ENCODE measurements at places on chromosomes 2 and 18. TPM values are rescaled to one million over a fixed set of nuclear protein-coding genes. Genes with fewer than 3 reads are reported as not detected.

Gene LINC00305
- not detected for total RNA-seq

Gene SP100
- total RNA-seq: 242 TPM

Gene TNS1
- total RNA-seq: 0.25 TPM

Gene CCDC74A
- total RNA-seq: 0.50 TPM

Gene PSTPIP2
- total RNA-seq: 5.9 TPM

Gene ASB18
- total RNA-seq: not detected

Gene SLC9A4
- not detected for total RNA-seq

Gene ANTXR1
- total RNA-seq: not detected

Gene SLC5A7
- not detected for total RNA-seq

Gene SOWAHC
- total RNA-seq: 1.3 TPM

Gene RIT2
- total RNA-seq: not detected

Gene SLC23A3
- total RNA-seq: 0.36 TPM

Gene RASGRP3
- total RNA-seq: 5.7 TPM
